ENCODE measurements at places on chromosomes 6 and 20.

GRCh38 chr6:30325873-30326525, 728 bp upstream of the TRIM39 start:
- peak; percentile 95 for DNase-seq

GRCh38 chr20:38985603-38986170, 23.5 kb downstream of the DHX35 start:
- peak; percentile 26 for DNase-seq

DNA sequence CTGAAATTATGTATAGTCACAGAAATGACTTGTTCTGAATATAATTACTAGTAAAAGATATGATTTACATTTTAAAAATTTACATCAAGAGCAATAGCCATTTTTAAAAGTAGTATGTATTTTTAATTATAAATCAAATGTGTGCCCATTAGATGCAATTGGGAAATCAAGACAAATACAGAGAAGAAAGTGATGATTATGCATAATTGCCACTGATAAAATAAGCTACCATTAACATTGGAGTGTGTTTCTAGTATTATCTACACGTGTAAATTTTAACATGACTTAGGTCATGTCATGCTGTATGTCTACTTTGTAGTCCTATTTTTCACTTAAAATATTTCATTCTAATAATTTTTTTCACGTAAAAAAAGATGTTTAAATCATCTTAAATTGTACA, 22.8 kb upstream of the MEI4 start:
- no peak for DNase-seq

GRCh38 chr6:72559067-72559466, 62.8 kb upstream of the KCNQ5 start:
- DNase-seq: peak; percentile 76

DNA sequence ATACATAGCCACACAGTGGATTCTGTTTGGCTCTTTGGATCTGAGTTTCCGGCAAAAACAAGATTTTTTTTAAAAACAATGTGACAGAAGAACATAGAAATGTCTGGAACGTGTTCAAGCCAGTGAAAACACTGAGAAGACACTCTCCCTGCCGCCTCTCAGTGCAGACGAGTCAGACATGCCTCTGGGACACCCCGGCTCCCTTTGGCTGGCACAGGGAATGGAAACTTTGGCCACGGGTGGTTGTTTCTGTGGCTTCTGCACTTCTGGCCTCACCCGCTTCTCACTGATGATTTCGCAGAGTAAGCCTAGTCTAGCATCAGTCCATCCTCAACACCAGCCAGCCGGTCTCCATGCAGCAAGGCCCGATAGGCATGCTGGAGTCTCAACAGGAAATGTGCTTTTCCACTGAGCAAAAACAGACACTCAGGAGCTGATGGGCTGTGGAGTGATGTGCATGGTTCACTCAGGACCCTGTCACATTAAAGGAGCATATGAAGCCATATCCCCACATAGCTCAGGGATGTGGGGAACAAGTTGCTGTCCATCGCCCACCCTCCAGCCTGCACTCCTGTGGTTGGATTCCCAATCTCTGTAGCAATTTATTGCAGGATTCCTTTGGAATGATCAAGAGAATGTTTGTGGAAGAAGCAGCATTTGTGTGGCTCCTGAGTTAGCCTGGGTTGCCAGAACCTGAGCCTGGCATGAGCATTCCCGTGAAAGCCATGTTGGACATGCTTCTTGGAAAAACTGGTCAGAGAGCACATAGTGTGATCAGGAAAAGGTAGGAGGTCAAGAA, 262.0 kb upstream of the RIN2 start:
- DNase-seq: no peak

GRCh38 chr20:61100489-61100888, 151.6 kb upstream of the CDH4 start:
- DNase-seq: no peak

DNA sequence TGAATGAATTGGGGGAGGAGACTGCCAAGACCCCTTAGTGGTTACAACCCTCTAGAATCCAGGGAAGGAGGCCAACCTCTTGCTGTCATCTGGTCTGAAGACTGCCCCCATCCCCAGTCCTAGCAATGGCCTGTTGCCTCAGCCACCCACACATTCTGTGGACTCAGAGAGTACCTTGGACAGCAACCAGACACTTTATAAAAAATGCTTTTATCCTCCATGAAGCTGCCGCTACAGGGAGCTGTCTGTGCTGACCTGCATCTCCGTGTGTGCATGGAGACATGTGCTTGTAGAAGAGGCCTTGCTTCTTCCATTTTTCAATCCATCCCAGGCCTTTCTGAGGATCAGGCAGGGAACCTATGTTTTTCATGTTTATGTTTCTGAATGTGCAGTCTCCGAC, 15.2 kb downstream of the CDH22 start:
- DNase-seq: peak; percentile 68

- DNase-seq: no peak
These were observed 284.8 kb downstream of the BTBD9 start for GRCh38 chr6:38354905-38355304.

DNA sequence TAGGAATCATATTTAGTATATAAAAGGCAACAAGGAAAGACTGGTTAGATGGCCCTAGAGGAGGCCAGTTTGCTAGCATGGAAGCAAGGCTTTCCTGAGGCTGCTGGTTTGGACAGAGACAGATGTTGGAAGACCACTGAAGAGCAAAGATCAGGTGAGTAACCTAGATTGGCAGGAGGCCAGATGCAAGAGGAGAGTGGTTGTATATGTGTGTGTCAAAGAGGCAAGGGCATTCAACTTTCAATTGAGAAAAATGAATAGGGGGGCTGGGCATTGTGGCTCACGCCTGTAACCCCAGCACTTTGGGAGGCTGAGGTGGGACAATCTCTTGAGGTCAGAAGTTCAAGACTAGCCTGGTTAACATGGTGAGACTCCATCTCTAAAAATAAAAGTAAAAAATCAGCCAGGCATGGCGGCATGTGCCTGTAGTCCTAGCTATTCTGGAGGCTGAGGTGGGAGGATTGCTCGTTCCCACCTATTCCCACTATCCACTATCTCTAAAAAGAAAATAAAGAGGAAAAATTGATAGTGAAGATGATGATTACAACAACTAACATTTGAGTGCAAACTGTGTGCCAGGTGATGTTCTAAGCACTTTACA, 79.8 kb downstream of the PRDM1 start:
- no peak for DNase-seq

GRCh38 chr6:132675749-132676148, 16.8 kb upstream of the TAAR1 start:
- DNase-seq: no peak

DNA sequence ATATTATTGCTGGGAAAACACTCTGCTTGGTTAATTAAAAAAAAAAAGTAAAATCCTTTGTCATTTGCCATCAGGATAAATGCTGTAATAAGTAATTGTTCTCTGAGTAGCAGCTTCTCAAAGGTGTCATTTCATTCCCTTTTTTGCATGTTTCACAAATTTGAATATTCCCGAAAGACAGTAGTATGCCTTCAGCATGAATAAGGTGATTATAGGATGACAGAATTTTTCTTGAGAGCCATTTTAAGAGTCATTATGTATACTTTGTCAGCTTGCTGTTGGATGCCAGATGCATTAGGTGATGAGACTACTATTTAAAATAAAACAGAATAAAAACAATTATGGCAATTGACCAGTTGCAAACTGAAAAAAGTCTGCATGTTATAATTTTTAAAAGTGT, 200.7 kb downstream of the HDGFL1 start:
- DNase-seq: no peak

GRCh38 chr20:8490076-8490830, 358.2 kb downstream of the PLCB1 start:
- DNase-seq: no peak

DNA sequence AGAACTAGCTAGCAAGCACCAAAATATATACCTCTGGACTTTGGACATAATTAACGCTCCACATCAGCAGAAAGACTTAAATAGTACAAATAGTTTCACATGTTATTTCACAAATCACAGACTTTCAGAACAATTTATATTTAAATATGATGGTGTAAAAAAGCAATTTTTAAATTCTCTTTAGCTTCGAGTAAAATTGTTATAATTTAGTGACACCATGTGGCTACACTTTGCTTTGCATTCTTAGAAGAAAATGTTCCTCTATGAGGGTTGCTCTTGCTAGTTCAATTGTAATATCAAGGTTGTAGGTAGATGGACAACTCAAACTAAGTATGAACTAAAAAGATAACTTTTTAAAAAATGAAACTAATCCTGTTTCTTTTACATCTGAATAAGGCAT, 69.0 kb downstream of the BTBD9 start:
- peak; percentile 63 for DNase-seq

- no peak for DNase-seq
These were observed 127.9 kb upstream of the TOP1 start for GRCh38 chr20:40900666-40901215.

All from OCI-M1 (cell line).